ENCODE measurements at places on chromosomes 11 and 22.

GRCh38 chr22:46012182-46012880 is 35.4 kb upstream of the WNT7B start:
- no peak for DNase-seq

GRCh38 chr22:47534804-47535410 is 772.5 kb downstream of the TBC1D22A start:
- DNase-seq = no peak

DNA sequence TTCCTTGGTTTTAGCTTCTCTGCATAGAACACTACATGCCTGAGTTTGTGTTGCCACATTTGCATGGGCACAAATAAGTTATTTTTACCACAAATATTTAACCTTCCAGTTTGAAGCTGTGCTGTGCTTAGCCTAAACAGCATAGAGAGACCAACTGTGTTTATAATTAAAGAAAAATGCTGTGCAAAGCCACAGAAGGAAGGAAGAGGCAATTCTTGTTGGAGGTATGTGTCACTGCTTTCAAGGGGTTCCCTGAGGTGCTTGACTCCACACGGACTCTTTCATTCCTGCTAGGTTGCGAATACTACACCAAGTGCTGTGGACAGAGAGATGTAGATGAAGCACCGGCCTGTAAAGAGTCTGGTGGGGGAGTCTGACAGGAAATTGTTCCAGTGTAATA is 47.6 kb upstream of the OLFML1 start:
- DNase-seq = peak; percentile 42

- DNase-seq = peak; percentile 95
Observed at GRCh38 chr22:32801537-32802236, at the start of gene TIMP3. Gene TIMP3, plus strand, starts transcription at chr22:32801705. Its CDS starts 297 bp downstream, at chr22:32802002.

DNA sequence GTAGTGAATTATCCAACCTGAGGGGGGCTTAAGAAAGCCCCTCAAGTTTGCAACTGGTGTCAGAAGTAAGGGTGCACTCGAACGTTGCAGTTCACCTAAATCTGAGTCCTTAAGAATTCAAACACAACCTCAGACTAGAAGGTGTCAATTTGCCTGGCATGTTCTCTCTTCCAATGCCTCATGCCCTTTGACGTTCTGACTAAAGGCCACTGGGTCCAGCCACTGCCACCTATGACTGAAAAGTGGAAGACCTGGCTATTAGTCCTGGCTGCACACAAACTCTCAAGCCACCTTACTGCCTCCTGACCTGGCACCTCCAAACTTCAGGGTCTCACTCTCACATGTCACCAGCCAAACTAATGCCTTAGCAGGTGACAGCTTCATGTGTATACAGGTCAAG is 8.0 kb downstream of the APOL4 start:
- DNase-seq = no peak

GRCh38 chr22:17774206-17774925 is at the start of gene BID:
Gene BID, minus strand, starts transcription at chr22:17774469. Its CDS starts 24,353 bp downstream, at chr22:17750116.
- peak; percentile 51 for DNase-seq

- no peak for DNase-seq
Observed at GRCh38 chr11:17559341-17560087, 12.5 kb downstream of the OTOG start.

DNA sequence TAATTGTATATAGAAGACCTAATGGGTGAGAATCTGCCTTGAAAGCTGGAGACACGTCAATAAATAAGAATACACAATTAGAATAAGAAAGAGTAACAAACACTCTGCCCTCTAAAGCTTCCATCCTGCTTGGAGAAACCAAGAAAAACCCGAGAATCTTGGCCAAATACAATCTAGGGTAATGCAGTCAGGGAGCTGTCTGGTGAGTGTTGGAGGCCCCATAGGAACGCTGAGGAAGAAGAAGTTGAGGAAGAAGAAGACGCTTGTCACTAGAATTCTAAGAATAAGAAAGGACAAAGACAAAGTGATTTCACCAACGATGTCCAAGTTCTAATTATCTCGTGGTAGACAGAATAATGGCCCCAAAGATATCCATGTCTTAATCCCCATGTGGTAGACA is 4485.9 kb upstream of the OR11H1 start:
- DNase-seq = no peak

GRCh38 chr22:32961497-32961896 is 96.7 kb downstream of the SYN3 start:
- no peak for DNase-seq

- DNase-seq = peak; percentile 24
Observed at GRCh38 chr11:10926801-10927211, 69.0 kb upstream of the ZBED5 start.

DNA sequence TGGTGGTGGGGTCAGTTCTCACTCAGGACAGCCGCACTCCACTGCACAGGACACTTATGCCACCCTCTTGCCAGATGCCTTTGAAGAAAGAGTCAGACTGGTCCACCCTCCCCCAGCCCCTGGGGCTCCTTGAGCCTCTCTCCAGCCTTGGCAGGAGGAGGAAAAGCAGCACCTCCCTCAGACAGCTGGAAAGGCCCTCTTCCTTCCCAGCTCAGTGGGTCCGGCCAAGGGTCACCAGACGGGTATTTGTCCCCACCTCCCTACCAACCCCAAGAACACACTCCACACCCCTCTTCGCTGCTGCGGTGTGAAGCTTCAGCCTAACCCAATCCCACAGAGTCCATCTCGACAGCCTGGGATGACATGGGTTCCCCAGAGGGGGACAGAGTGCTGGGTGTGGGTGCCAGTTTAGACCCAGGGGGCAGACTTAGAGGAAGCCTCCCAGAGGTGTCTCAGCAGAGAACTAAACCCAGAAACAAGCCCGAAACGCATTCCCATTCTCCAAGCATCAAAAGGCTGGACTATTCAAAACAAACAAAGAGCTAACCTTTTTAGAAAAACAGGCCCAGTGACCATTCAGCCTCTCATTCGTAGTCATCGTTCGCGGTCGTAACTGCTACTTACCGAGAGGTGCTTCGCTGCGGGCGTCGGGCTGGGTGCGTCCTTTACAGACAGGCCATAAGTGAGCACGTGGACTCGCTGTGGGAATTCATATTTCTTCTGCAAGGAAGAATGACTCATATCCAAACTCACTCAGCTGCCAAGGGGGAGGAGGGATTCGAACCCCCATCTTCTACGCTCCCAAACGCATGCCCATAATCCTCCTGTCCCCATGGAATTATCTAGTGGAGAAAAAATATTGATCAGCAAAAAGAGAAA is 57.5 kb upstream of the ANO1 start:
- peak; percentile 38 for DNase-seq

- DNase-seq = no peak
Observed at GRCh38 chr11:72174302-72175070, 17.5 kb upstream of the FOLR1 start.

DNA sequence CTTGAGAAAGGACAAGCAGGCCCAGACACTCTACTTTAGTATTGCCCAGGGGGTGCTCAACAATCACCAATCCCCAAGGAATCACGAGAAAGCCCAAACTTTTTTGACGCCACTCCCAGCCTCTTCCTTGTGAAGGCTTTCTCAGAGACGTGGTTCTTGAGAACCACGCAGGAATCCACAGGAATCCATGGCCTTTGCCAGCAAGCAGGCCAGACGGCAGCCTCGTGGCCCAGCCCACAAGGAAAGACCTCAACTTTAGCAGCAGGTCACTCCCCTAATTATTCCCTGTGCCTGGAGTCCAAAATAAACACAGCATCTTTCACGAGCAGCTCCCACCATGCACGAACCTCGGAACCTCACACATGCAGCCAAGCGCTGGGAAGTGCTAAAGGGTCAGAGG is 104.2 kb downstream of the WT1 start:
- peak; percentile 68 for DNase-seq

DNA sequence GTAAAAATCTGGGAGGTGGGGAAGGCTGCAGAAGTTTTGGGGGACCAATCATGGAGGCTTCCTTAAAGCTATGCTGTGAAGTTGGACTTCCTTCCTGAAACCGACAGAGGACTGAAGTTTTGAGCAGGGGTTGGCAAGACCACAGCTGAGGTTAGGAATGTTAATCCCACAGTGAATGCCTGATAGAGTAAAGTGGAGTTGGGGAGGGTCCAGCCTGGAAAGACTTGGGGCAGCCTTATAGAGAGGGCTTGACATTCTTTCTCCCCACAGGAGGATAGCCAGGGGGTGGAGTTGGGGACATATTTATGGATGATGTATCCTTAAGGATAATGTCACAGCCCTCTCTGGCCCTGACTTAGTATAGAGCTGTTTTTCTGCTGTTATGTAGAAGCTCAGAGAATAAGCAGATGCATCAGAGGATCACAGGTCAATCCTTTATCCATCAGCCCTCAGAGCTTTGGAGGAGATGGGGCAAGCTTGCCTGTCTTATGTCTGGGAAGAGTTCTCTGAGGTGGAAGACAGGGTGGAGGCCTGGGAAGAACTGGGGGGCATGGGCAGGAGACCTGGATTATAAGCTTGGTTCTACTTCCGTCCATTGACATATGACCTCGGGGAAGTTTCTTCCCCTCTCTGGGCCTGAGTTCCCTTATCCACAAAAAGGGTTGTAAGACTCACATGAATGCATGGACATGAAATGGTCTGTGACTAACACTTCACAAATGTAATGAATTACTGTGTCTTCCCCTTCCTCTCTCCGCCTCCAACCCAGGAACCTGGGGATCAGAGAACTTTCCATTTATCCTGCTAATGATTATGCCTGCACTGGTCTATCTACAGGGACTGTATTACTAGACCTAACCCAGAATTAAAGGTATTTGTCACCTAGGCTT is 317.8 kb downstream of the MIAT start:
- peak; percentile 39 for DNase-seq

DNA sequence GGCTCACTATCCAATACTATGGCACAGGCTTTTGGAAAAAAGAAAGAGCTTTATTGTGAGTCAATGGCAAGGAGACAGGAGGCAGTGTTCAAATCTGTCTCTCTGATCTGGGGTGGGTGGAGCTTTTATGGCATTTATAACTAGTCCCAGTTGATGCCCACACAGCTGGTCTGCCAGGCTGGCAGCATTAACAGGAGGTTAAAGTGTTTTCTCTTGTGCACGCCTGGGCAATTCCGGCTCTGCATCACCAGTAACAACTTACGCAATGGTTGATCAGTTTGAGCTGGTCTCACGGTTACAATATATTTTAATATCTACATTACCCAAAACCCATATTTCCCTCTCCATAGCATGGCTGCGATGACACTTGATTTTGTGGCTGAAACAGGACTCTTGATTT is 15.1 kb upstream of the SMIM38 start:
- DNase-seq = no peak

- DNase-seq = no peak
Observed at GRCh38 chr22:24695060-24695459, 79.5 kb downstream of the PIWIL3 start.

DNA sequence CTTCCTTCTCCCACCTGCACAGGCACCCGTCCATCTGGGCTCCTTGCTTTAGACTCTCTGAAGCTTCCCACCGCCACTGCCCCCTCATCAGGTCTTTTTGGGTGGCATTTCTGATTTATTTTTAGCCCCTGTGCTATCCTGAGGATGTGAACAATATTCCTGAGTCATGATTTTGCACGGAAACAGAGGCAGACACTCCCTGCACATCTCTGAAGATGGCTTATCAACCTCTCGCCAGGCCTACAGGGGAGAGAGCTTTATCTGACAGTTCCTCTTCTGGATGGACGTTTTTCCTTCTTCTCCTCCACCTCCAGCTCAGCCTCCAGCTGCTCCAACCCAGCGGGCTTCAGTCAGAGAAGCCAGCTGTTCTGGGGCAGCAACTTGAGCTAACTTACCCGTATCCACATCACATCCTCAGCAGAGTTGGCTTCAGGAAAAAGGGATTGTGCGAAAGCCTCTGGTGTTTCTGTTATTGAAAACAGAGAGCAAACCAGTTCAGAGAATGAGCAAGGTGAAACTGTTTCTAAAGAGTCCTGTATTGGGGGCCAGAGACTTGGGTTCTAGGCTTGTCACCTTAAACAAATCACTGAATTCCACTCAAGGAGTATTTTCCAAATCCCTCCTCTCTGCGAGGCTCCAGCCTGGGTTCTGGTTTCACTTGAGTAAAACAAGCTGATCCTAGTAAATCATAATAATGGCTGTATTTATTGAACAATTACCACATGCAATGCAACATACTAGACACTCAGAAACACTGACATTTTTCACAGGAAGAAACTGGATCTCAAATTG is 33.1 kb upstream of the ETS1 start:
- DNase-seq = no peak

DNA sequence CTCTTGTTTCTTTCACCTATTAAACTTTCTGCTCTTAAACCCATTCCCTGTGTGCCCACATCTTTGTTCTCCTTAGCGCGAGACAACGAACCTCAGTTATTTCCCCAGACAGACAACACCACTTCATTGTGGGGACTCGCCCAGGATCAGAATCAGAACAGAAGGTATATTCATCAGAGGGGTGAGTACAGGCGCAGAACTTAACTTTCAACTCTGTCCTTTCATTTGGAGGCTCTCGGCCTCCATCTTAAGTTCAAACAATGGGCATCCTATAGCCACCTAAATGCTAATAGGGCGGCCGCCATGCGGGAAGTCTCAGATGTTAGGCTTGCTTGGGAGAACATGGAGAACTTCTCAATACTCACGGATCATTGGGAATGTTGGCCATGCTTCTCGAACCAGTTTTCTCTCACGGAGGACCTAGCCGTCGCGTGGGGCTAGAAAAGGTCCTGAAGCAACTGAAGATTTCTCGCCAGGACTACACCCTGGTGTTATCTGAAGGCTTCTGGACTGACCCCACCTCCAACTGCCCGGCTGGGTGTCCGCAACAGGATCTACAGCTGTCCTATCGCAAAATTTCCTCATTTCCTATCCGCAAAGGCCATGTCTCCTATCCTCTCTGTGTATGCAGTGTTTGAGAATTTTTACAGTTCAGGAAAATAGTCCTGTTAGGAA is 13.4 kb upstream of the HYLS1 start:
- no peak for DNase-seq

DNA sequence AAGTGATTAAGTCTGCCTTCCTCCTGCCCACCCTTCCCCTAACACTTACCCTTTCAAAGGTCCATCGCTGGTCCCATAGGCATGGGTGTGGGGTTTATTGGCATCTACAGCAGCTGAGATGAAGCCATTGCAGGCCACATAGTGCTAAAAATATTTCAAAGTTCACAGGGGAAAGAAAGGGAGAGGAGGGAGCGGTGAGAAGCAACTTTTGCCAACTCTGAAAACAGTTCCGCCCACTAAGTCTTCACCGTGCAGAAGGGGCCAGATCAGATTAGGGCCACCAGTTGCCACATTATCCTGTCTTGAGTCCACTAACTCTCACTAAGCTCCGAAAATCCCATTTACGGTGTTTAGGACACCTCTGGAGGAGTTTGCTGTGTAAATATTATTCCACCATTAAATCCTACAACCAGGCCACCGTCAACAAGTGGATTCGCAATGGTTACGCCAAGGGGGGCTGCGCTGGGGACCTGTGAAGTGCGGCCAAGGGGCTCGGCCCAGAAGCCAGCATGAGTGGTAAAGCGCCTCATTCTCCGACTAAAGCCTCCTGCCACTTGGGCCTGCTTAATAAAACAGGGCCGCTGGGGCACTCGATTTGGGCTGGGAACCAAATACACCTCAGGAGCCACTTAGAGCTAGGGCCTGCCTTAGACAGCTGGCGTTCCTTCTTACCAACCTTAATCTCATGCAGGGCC is 534.9 kb downstream of the MIAT start:
- DNase-seq = no peak

GRCh38 chr11:94932503-94932902 is 40.9 kb downstream of the CWC15 start:
- DNase-seq = no peak

- no peak for DNase-seq
Observed at GRCh38 chr11:102488208-102488607, 35.6 kb upstream of the TMEM123 start.

GRCh38 chr11:8642196-8642841 is 40.1 kb downstream of the TRIM66 start:
- no peak for DNase-seq

All from astrocyte of the hippocampus (primary cell).